ENCODE measurements at places on chromosomes 6 and 20.

GRCh38 chr6:131721161-131721560 lies 10.3 kb upstream of the CTAGE9 start:
- no peak for DNase-seq

- no peak for DNase-seq
These were observed 10.8 kb downstream of the DDO start for GRCh38 chr6:110404607-110405006.

DNA sequence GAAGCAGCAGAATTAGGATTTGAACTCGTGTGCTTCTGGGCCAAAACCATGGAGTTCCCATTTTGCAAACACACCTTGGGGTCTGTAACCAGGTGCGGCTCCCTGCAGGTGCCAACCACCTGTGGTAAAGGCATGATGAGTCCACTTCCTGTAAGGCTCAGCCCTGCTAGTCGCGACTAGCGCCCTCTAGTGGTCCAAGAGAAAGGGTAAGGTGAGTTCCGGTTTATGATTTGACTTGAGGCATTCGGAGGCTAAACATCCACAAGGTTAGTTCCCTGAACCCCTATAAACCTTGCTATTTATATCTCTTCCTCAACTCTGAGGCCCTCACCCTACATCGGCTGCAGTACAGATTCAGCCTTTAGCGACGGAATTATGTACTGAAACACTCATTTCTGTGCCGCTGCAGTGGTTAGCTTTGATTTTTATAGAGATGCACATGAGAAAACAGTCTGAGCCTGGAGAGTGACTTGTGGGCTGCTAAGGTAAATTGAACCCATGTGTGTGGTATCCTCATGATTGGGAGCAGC lies 173.4 kb downstream of the PLCB1 start:
- no peak for DNase-seq

- no peak for DNase-seq
These were observed 162.2 kb downstream of the BCAS1 start for GRCh38 chr20:53907968-53908751.

- DNase-seq, result no peak
These were observed 43.0 kb downstream of the GOPC start for GRCh38 chr6:117559299-117559698.

Measured in anterior cingulate cortex (tissue), 58 donors.